Esophagus (tissue), 2 donors: ENCODE measurements at places on chromosomes 2 and 18. TPM values are rescaled to one million over a fixed set of nuclear protein-coding genes. Genes with fewer than 3 reads are reported as not detected.

AKAIN1 gene
- not detected for polyA plus RNA-seq

TNFAIP6 gene
- 0.28 TPM for polyA plus RNA-seq

ARHGAP15 gene
- polyA plus RNA-seq, result 0.69 TPM

LYG2 gene
- not detected for polyA plus RNA-seq

CIAO1 gene
- polyA plus RNA-seq, result 38.7 TPM

KRTCAP3 gene
- 21.0 TPM for polyA plus RNA-seq

RAB6C gene
- polyA plus RNA-seq, result 0.02 TPM

METAP1D gene
- 2.8 TPM for polyA plus RNA-seq

CD8B2 gene
- polyA plus RNA-seq, result 0.06 TPM

OXER1 gene
- polyA plus RNA-seq, result 0.48 TPM

SCG2 gene
- polyA plus RNA-seq, result 0.09 TPM

RAB27B gene
- polyA plus RNA-seq, result 8.6 TPM

NEURL3 gene
- polyA plus RNA-seq, result 0.06 TPM

TXNDC9 gene
- polyA plus RNA-seq, result 26.2 TPM

CPS1 gene
- polyA plus RNA-seq, result 1.4 TPM

ATG16L1 gene
- polyA plus RNA-seq, result 8.2 TPM

KCNS3 gene
- 2.9 TPM for polyA plus RNA-seq

BMP10 gene
- not detected for polyA plus RNA-seq

RBKS gene
- 2.8 TPM for polyA plus RNA-seq

RND3 gene
- polyA plus RNA-seq, result 151 TPM

ANO7 gene
- 0.21 TPM for polyA plus RNA-seq

TEKT4 gene
- polyA plus RNA-seq, result 0.10 TPM

DLGAP1 gene
- 0.59 TPM for polyA plus RNA-seq

ACTG2 gene
- 343 TPM for polyA plus RNA-seq

PRADC1 gene
- 22.5 TPM for polyA plus RNA-seq

ERBB4 gene
- under 0.01 TPM for polyA plus RNA-seq

FAM124B gene
- polyA plus RNA-seq, result 0.33 TPM

CTAGE1 gene
- not detected for polyA plus RNA-seq

OTOS gene
- not detected for polyA plus RNA-seq

BCL2 gene
- polyA plus RNA-seq, result 1.3 TPM

GNLY gene
- 1.2 TPM for polyA plus RNA-seq

SH3RF3 gene
- 1.3 TPM for polyA plus RNA-seq

HRH4 gene
- 0.01 TPM for polyA plus RNA-seq

RMND5A gene
- polyA plus RNA-seq, result 38.5 TPM

GPR35 gene
- polyA plus RNA-seq, result 3.1 TPM

KLHL14 gene
- 0.16 TPM for polyA plus RNA-seq

TMSB10 gene
- polyA plus RNA-seq, result 1,127 TPM

CD207 gene
- polyA plus RNA-seq, result 10.2 TPM

CCBE1 gene
- 0.18 TPM for polyA plus RNA-seq

STAT1 gene
- polyA plus RNA-seq, result 16.7 TPM

NEDD4L gene
- polyA plus RNA-seq, result 14.1 TPM

C2orf81 gene
- 0.92 TPM for polyA plus RNA-seq

HOXD13 gene
- not detected for polyA plus RNA-seq

MC2R gene
- not detected for polyA plus RNA-seq

HMSD gene
- polyA plus RNA-seq, result 0.26 TPM

TMEM37 gene
- polyA plus RNA-seq, result 4.0 TPM

FLACC1 gene
- polyA plus RNA-seq, result 0.59 TPM

SCYGR4 gene
- not detected for polyA plus RNA-seq

TANK gene
- polyA plus RNA-seq, result 25.0 TPM

GPAT2 gene
- polyA plus RNA-seq, result 0.43 TPM

RAPGEF4 gene
- polyA plus RNA-seq, result 3.1 TPM

CYP26B1 gene
- 2.2 TPM for polyA plus RNA-seq

AOX1 gene
- polyA plus RNA-seq, result 2.8 TPM

SATB2 gene
- polyA plus RNA-seq, result 0.33 TPM

PLB1 gene
- 1.3 TPM for polyA plus RNA-seq

ASB3 gene
- polyA plus RNA-seq, result 5.8 TPM
